ENCODE measurements at places on chromosomes 16 and 17.
A peak's percentile ranks its signal among the peaks of the same experiment; 100 is the strongest.

GRCh38 chr17:75854881-75855309, 240 bp downstream of the WBP2 start:
- peak; percentile 19 for DNase-seq

DNA sequence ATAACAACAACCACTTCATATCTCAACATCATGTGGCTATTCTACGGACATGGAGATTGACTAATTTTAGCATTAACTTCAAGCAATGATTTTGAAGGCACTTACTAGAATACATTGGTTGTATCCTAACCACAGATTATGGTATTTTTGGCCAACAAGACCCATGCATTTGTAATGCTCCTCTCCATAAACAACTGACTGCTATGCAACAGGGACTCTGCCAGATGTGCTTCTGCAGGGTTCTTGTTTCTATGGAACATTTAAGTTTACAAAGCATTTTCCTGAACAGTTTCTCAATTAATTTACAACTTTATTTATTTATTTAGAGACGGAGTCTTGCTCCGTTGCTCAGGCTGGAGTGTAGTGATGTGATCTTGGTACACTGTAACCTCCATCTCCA, 178.0 kb downstream of the PARN start:
- no peak for DNase-seq

DNA sequence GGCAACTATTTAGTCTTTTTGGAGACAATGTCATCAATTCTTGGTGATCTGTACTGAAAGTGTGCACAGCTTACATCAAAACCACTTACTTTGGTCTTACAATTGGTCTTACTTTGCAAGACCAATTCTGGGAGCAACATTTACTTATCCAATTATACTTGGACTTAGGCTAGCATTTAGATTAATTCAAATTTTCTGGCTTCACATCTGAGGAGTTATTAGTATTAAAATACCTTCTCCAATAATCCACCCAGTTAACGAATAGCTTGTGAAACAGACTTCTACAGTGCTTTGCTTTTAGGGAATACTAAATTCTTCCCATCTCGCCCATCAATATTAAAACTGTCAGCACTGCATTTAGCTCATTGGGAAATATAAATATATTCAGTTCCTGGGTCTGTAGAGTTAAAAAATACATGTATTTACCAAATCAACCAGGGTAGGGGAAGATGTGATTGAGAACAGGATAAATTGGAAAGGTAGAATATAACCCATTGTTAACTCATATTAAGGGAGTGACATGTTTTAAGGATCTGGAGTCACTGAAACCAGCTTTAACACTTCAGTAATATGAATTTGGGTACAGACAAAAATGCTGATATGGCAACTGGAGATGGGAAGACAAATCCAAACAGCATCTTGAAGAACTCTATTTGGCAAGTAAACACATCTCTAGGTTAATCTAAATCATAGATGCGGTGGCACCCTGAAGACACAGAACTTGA, 9.2 kb upstream of the VEZF1 start:
- DNase-seq, result no peak

GRCh38 chr17:61996916-61997605, 68.0 kb downstream of the MED13 start:
- DNase-seq, result no peak

DNA sequence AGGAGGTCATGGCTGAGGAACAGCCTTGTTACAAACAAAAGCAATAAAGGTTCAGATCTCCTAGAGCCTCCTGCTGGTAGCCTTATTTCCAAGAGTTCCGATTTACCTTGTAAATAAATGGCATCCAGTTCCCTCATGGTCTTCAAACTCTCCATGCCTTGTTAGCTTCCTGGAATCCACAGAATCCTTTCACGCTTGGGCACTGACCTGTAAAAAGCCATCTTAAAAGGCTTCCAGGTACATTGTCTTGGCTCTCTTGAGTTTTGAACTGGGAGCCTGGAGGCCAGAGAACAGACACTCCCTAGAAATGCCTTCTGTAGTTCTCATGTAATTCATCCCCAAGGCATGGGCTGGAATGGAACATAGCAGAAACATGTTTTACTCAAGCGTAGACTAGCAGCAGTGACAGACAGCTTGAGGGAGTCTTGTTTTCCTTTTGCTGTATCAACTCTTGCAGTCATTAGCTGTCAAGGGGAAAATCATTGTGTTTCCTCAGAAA, 207.9 kb downstream of the SNX29 start:
- no peak for DNase-seq

- no peak for DNase-seq
These were observed 72.8 kb upstream of the ZNF750 start for GRCh38 chr17:82912484-82913089.

DNA sequence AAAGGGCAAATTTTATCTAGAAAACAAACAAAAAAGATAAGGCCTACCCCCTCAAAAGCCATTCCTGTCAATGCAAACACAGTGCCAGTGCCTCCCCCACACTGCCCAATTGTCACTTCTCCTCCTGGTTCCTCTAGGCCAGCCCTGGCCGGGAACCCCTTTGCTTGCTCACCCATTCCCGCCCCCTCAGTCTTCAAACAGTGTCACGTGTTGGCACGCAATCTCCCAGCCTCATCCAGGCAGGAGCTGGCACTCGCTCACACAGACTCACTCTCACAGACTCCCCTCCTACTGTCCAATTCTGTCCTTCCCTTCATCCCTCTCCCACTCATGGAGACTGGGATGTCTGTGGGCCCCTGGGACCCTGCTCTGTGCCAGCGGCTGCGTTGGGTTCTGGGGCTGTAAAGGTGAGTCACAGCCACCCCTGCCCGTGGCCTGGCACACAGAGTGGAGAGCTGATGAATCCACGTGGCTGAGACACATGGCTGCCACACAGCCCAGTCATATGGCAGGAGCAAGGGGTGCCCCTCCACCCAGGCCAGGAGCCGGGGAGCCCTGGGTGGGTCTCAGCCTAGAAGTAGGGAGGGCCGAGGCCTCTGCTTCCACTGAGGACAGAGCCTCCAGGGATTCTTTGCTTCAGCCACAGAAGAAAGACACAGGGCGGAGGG, 54.8 kb downstream of the VAC14 start:
- peak; percentile 84 for DNase-seq

GRCh38 chr16:56974549-56975300, 13.0 kb downstream of the CETP start:
- no peak for DNase-seq

DNA sequence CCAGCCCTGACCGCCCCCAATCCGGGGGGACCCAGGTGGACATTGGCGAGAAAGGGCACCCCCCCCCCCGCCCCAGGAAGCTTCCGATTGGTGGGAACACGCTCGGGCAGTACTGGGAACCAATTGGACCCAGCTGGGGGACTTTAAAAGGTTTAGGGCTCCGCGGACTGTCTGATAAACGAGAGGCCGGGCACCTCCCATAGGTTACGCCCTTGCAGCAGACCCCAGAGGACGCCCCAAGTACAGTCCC, 245 bp downstream of the TMEM256 start:
- no peak for DNase-seq

DNA sequence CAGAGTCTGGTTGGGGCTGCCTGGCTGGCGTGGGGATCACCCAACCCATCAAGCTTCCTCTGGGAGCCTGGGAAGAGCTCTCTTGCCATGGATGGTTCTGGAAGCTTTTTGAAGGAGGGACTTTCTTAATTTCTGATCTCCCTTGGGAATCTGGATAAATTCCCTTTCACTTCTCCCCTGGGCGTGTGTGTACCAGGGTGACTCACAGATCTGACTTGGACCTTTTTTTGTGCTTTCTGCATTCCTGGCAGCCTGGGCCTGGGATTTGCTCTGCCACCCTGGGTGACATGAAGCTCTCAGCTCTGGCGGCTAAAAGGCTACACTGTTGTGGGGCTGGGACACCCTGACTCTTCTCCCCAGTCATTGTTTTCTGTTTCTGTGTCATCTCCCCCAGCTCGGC, 70.1 kb downstream of the ABCC1 start:
- peak; percentile 65 for DNase-seq

- peak; percentile 94 for DNase-seq
These were observed 396 bp downstream of the NFE2L1 start for GRCh38 chr17:48048384-48049126.

DNA sequence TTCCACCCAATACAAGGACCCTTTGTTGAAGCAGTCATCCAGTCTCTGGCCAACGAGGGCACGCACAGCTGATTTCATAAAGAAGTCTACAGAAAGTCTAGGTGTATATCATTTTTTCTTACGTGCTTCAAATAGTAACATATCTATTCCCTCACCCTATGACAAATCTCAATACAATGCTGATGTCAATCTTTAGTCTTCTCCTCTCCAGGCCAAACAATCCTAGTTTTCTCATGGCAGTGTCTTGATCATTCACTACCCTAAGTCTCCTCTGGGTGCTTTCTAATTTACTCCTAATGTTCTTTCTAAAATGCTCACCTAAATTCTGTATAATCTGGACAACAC, 92.6 kb downstream of the CACNG1 start:
- no peak for DNase-seq

GRCh38 chr16:14196539-14196938, 125.4 kb downstream of the MRTFB start:
- DNase-seq, result peak; percentile 38

- DNase-seq, result no peak
These were observed 30.5 kb upstream of the IRF8 start for GRCh38 chr16:85868495-85868894.

DNA sequence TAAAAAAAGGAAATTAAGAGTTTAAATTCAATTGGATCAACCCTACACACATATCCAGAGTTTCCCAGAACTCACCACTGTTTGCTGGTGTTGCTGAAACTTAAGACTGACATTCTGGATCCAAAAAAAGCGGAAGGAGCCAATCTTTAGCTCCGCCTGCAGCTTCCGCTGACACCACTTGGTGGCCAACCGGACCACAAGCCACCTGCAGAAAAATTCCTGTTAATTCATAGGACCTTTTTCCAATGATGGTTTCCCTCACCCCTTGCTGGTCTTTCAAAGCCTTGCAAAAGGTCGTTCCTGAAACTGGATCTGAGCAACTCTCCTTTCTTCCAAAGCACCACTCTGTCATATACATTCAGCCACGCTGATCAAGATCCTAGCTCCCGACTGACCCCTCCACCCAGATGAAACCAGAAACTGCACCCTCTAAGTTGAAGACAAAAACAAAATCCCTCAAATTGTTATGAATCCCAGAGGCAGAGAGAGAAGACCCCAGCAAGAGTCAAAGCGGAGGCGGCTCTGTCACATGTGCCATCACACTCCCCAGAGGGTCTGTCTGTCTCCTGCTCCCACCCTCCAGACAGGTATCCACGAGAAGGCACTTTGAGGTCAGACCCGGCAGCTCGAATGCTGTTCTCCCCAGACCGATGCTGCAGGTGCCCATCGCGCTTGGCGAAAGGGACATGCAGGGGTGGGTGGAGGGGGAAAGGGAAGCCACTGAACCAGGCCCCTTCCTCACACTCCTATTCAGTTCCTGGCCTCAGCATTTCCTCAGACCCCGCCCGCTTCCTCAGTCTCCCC, 773 bp downstream of the BLTP2 start:
- peak; percentile 69 for DNase-seq

DNA sequence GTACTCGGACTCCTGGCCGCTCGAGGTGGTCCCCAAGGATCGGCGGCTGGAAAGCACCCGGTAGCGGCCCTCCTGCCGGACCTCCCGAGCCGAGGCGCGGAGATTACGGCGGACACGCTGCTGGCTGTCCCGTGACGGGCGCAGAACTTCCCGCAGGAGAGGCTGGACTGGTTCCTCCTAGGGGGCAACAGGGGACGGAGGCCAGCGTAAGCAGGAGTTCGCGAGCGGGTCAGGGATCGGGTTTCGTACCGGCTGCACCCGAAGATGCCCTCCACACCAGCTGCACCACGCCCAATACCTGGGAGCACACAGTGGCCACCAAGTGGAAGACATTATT, 341 bp downstream of the SLC7A6OS start:
- peak; percentile 30 for DNase-seq

DNA sequence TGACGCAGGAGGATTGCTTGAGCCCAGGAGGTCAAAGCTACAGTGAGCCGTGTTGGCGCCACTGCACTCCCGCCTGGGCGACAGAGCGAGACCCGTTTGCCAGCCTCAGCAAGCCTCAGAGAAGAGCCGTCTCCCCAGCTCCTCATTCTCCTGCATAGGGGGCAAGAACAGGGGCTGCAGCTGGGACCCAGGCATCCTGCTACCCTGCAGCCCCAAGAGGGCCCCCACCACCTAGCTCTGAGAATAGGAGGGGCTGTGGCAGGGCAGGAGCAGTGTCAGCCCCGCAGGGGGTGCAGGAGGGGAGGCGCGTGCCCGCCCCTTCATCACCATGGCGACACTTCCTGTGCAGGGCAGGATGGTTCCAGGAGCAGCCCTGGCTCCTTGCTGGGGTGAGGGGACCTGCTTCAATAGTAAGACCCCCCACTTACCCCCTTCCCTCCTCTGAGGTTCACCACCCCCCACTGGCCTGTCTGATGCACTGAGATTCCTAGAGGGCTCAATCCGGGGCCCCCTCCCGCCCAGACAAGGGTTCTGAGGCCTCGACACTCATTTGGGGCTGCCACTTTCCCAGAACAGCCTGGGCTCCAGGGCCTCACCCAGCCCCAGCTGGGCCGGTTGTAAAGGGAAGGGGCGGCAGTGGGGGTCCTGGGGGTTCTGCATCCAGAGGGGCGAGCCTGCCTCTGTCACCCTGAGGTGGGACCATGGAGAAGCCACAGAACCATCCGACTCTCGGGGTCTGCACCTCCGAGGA, 20.2 kb downstream of the VASN start:
- no peak for DNase-seq

- DNase-seq, result peak; percentile 98
These were observed at the start of gene USP32 for GRCh38 chr17:60392042-60392844. USP32 (minus strand) TSS chr17:60392133; CDS start chr17:60391939, 194 bp downstream.

DNA sequence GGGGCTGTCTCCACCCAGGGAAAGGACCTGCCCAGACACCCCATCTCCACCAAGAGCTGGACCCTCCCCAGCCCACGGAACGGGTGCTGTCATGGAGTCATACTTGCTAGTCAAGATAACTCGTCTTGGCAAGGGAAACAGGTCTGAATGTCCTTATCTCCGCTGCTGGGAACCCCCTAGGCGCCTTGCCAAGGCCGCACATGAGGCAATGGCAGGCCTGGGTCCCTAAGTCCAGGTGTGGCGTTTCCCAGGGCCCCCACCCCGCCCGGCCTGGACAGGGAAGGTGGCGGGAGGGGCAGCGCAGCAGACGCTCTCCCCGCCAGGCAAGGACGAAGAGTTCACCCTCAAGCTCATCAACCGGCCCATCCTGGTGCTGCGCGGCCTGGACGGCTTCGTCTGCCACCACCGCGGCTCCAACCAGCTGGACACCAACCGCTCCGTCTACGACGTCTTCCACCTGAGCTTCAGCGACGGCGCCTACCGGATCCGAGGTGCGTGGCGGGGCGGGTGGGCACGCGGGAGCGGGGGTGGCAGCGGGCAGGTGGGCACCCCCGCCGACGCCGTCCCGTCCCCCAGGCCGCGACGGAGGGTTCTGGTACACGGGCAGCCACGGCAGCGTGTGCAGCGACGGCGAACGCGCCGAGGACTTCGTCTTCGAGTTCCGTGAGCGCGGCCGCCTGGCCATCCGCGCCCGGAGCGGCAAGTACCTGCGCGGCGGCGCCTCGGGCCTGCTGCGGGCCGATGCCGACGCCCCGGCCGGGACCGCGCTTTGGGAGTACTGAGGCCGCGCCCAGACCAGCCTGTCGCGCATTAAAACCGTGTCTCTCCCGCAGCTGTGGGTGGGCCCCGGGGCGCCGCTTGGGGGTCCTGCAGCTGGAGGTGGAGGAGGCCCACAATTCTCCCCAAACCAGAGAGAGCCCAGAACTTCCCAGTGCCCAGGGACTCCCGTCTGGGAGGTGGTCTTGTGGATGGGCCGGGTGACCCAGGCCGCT, 8.4 kb downstream of the FSCN2 start:
- peak; percentile 20 for DNase-seq
